ENCODE measurements at places on chromosomes 2 and 18. TPM values are rescaled to one million over a fixed set of nuclear protein-coding genes. Genes with fewer than 3 reads are reported as not detected.

DNA sequence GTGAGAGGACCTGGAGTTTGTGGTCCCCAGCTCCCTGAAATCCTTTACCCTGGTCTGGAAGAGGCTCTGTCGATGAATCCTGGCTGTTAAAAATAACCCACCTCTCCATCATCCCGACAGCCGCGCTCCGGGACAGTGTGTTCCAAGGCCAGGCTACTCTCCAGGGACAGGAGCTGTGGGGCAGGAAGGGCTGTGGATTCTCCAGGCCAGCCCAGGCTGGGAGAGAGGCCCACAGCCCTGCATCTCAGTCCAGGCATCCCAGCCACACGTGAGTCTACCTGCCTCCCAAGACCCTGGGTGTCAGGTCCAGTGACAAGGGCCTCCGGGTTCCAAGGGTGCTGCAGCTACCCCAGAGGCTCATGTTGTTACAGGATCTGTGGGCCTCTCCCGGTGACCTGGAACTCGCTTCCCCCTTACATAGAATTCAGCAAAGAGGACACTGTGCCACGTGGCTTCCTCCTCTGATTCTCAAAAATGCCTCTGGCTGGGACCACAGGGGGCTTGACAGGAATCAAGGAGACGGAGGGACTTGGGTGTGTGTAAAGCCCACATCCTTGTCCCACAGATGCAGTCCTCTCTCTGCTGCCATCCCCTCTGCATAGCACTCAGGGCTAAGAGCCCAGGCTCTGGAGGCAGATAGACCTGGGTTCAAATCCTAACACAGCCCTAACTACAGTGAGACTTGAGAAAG lies 17.3 kb downstream of the ADRA2B start:
- H3K36me3 ChIP-seq, result no peaks in the 10 kb centered on the region
- no peak for DNase-seq
- no peak overlapping the region for H3K27ac ChIP-seq
- no peak overlapping the region for H3K4me3 ChIP-seq
- no peaks in the 10 kb centered on the region for H3K4me1 ChIP-seq

DNA sequence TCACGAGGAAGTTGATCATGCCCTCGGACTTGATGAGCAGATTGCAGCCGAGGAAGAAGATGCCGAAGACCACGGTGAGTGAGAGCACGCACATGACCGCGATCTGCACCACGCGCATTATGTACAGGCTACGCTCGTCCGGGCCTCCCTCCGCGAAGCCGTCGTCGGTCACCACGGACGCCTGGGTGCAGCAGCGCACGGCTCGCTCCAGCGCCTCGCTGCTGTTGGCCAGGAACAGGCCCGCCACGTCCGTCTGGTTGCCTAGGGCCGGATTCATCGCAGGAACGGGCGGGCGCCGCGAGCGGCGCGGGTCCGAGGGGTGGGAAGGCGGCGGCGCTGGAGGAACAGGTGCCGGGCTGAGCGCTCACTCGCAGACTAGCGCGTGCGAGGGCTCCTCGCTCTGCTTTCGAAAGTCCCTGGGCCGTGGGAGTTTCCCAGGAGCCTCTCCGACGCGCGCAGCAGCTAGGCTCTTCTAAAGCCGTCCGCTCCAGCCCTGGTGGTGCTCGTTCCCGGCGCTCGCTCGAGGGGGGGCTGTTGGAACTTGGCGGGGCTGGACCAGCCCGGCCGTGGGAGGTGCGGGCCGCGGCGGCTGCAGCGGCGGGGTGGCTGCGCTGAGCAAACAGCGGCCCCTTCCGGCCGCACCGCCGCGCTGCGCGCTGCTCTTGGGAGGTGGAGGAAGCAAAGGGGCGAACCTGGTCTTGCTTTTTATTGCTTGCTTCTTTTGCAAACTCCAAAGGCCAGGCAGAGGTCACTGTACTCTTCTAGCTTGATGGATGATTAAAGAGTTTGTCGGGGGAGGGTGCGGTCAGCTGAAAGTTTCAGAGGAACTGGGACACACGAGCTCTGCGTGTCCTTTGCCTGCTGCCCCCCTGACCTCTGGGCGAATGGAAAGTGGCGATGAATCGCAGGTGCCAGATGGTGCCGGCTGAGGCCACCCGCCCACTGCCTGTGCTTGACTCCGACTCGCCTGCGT lies at the start of gene RPRM:
RPRM (minus strand) TSS at position 474 of the 973 bp plus-strand sequence; CDS start at position 277, 197 bp downstream.
- H3K27ac ChIP-seq, result no peak within 1 kb of the TSS
- H3K4me1 ChIP-seq, result peaks cover 16% of the 10 kb centered on the region
- H3K27me3 ChIP-seq, result peaks cover 65% of the 10 kb centered on the region
- no peaks in the 10 kb centered on the region for H3K36me3 ChIP-seq
- peak within 1 kb of the TSS; percentile 26 for H3K4me3 ChIP-seq

The PELI1 gene
- total RNA-seq, result 31.0 TPM

- no peak overlapping the region for H3K27ac ChIP-seq
- no peak for DNase-seq
- H3K4me3 ChIP-seq, result no peak overlapping the region
- H3K27me3 ChIP-seq, result no peaks in the 10 kb centered on the region
- no peaks in the 10 kb centered on the region for H3K4me1 ChIP-seq
- no peaks in the 10 kb centered on the region for H3K36me3 ChIP-seq
These were observed 216.1 kb upstream of the SLC14A2 start for GRCh38 chr18:45399146-45399545.

GRCh38 chr18:63962137-63962536 lies 7.7 kb upstream of the SERPINB8 start:
- no peaks in the 10 kb centered on the region for H3K27me3 ChIP-seq
- H3K36me3 ChIP-seq, result no peaks in the 10 kb centered on the region
- no peak overlapping the region for H3K27ac ChIP-seq
- no peak overlapping the region for H3K4me3 ChIP-seq
- no peaks in the 10 kb centered on the region for H3K4me1 ChIP-seq

The SLC19A3 gene
- 29.5 TPM for total RNA-seq

The GRP gene
- not detected for total RNA-seq

The FAP gene
- 2.0 TPM for total RNA-seq

GRCh38 chr2:49167131-49167530 lies 12.8 kb upstream of the FSHR start:
- no peak overlapping the region for H3K4me3 ChIP-seq
- no peak overlapping the region for H3K27ac ChIP-seq
- H3K27me3 ChIP-seq, result no peaks in the 10 kb centered on the region

The PSMA8 gene
- total RNA-seq, result not detected

The SULT1C2 gene
- 1.3 TPM for total RNA-seq

DNA sequence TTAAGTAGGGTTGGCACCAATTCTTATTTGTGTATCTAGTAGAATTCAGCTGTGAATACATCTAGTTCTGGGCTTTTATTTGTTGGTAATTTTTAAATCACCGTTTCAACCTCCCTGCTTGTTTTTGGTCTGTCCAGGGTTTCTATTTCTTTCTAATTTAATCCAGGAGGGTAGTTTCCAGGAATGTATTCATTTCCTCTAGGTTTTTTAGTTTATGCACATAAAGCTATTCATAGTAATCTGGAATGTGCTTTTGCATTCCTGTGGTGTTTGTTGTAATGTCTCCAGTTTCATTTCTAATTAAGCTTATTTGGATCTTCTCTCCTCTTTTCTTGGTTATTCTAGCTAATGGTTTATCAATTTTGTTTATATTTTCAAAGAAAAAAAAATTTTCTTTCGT lies 1361.8 kb upstream of the DDX18 start:
- no peaks in the 10 kb centered on the region for H3K4me1 ChIP-seq
- no peaks in the 10 kb centered on the region for H3K27me3 ChIP-seq
- no peak for DNase-seq
- H3K27ac ChIP-seq, result no peak overlapping the region
- no peaks in the 10 kb centered on the region for H3K36me3 ChIP-seq

Measured in tibial nerve (tissue), 4 donors.